ENCODE measurements at places on chromosomes 5 and 9. TPM values are rescaled to one million over a fixed set of nuclear protein-coding genes. Genes with fewer than 3 reads are reported as not detected.

Gene SLC6A7
- not detected for total RNA-seq

Gene ENHO
- total RNA-seq = 0.60 TPM

Gene SPATA31C1
- not detected for total RNA-seq

DNA sequence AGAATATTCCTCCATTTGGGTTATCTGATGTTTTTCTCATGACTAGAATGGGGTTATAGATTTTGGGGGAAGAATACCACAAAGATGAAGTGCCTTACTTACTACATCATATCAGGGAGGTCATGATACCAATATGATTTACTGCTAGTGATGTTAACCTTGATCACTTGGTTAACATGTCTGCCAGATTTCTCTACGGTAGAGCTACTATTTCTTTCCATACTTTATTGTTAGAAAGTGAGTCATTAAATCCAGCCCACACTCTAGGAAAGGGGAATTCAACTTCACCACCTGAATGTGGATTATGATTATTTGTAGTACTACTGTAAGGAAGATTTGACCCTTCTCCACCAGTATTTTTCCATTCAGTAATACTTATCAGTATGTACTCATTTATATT is 64.7 kb downstream of the UBE2R2 start:
- DNase-seq = no peak

GRCh38 chr9:136545692-136545964 is 220 bp downstream of the NOTCH1 start:
- DNase-seq = no peak

DNA sequence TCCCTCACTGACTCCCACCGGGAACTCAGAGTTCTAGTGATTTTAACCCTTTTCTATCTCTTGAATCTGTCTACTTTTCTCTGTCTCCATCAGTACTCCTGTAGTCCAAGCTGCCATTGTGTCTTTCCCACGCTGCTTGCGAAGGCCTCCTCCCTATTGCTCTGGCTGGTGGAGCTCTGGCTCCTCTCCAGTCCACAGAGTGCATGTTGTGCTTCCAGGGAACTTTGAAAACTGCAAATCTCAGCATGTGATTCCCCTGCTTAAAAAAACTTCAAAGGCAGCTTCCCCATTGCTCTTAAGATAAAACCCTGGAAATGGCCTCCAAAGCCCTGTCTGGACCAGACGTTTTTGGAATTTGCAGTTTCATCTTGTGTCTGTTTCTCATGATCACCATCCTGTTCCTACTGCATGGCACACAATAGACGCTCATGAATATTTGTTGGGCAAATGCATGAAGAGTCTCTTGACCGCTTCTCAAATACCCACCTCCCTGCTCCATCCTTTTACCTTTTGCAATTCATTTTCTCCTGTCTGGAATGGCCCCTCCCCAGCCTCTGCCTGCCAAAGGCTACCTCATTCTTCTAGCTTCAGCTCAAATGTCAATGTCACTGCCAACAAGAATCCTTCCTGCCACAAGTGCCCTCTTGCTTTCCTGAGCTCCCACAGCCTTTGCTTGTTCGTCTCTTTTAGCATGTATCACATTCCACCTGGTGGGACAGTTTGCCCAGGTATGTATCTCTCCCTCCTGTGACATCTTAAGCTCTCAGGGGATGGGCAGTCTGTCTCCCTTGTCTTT is 293.2 kb downstream of the ARHGAP26 start:
- no peak for DNase-seq

DNA sequence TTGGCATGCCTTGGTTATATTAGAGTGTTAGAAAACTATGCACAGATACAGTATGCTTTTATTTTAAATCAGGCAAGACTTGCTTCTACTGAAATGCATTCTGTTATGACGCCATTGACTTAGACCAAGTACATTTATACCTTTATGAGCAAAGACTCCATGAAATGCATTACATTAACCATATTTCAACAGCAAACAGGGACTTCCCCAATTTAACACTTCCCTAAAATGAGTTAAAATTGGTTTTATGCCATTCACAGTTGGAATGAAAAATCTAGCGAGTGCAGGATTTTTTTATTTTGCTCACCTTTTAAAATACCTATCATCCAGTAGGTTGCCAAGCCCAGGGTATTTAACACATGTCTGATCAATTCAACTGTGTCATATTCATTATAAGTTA is 272.1 kb upstream of the IZUMO3 start:
- no peak for DNase-seq

DNA sequence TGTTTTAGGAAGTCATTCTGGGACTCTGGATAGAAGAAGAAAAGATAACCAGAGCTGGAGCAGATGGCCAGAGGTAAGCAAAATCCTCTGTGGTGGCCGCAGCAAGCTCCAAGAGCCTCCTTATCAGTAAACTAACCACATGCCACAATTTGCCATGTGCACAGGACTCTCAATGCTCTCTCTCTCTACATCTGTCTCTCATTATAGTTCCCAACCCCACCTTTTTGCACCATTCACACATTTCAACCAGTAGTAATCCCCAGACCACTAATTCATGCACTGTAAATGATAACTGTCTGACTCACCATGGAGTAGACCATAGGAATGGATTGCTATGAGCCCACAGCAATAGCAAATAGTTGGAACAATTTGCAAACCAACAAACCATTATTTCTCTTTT is 526.1 kb downstream of the TLR4 start:
- DNase-seq = no peak

DNA sequence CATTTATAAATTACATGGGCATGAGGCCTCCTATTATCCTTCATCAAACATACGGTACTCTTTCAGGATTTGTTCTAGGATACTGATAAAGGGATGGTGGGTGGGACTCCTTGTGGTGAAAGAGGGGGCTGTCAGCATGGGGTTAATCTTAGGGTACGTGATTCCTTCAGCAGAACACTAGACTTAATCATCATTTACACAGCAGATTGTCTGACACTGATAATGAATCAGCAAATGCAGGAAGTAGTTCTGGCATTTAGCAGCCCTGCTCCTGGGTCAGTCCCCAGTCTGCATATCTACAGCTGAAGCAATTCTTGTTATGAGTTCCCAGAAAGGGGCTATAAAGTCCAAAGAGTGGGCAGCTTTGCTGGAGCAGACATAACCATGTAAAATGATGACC is 384.6 kb downstream of the SPOCK1 start:
- DNase-seq = no peak

- no peak for DNase-seq
These were observed 437.0 kb upstream of the TRPC7 start for GRCh38 chr5:136802383-136802782.

DNA sequence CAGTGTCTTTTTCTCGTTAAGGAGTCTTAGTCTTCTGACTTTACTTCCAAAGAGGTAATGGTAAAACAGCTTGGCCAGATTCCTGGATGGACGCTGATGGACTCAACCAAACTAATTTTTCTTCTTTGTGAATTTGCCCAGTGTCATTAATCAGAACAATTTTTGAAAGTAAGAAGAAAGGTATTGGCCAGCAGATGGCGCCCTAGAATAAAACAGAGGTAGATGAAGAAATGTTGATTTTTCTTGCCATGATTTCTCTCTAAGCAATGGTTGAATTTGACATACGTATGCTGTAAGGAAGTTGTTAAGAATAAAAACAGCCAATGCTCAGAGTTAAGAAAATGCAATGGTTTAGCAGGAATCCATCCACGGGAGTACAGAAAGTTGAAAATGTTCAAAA is 500.0 kb downstream of the DIRAS2 start:
- DNase-seq = peak; percentile 35

DNA sequence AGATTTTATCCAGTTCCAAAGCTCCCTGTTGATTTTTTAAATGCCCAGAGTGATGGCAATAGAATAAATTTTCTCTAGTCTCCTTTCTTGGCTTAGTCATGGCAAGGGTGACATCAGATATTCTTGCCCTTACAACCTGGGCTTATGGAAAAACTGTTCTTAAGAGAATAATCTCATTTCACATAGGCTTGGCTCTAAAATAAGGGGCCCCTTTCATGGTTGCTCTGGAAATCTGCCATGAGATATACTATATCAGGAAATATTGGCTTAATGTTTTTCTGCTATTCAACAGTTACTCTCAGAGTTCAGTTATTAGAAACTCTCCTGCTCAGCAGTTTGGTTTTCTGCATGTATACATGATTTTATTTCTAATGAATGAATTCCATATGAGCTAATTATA is 7.8 kb downstream of the HMHB1 start:
- DNase-seq = no peak

DNA sequence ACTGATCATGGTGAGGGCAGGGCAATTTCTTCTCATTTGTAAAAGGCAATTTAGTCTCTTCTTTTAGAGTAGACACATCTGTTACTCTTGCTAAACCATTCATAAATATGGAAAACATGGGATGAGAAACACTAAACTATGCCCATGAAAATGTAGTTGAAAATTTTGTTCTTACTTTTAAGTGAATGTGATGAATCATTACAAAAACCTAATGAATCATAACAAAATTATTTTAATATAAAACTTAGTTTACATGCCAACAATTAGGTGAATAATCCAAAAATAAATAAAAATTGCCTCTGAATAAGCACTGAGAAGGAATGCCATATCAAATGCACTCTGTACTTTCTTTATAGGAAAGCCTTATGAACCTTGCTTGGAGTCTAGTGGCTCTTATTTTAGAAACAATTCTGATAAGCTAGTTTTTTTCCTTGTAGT is 297.7 kb upstream of the EFNA5 start:
- no peak for DNase-seq

GRCh38 chr9:89642789-89643188 is 38.0 kb downstream of the GADD45G start:
- DNase-seq = no peak

- no peak for DNase-seq
These were observed 13.2 kb upstream of the ADRA1B start for GRCh38 chr5:159903131-159903530.

- no peak for DNase-seq
These were observed 43.3 kb downstream of the NCS1 start for GRCh38 chr9:130215341-130216119.

DNA sequence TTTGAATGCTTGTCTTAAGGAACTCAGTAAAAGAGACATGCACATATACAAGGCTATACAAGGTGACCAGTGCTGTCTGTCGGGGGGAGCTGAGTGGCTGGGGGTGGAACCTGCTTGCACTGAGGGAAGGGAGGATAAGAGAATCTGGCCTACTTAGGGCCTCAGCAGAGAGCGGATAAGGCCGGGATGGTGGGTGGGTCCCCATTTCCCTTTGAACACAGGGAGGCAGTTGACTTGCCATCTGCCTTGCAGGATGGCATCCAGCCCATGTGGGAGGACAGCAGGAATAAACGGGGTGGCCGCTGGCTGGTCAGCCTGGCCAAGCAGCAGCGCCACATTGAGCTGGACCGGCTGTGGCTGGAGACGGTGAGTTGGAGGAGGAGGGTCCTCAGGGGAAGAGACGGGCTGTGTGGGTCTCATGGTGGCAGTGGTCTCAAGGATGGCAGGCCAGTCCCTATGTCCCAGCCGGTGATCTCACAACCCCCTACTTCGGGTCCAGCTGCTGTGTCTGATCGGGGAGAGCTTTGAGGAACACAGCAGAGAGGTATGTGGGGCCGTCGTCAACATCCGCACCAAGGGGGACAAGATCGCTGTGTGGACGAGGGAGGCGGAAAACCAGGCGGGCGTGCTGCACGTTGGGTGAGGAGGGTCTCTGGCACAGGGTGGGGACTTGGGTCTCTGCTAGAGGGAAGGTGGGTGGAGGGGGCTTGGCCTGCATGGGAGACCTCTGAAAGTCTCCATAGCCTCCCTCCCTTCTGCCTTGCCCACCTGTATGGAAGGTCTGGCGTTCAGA is 2.2 kb upstream of the TSPAN17 start:
- no peak for DNase-seq

DNA sequence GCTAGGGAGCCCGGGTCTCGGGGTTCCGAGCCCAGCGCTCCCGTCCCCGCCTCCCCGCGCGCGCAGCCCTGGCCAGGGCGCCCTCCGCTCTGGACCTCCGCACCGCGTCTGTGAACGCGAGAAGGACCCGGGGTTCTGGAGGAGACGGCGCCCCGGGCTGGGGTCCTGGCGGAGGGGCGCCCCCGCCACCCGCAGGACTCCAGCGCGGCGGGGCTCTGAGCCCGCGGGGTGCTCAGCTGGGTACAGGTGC is 431 bp downstream of the TMOD1 start:
- no peak for DNase-seq

GRCh38 chr9:129938291-129938979 is 103.2 kb downstream of the USP20 start:
- DNase-seq = no peak

DNA sequence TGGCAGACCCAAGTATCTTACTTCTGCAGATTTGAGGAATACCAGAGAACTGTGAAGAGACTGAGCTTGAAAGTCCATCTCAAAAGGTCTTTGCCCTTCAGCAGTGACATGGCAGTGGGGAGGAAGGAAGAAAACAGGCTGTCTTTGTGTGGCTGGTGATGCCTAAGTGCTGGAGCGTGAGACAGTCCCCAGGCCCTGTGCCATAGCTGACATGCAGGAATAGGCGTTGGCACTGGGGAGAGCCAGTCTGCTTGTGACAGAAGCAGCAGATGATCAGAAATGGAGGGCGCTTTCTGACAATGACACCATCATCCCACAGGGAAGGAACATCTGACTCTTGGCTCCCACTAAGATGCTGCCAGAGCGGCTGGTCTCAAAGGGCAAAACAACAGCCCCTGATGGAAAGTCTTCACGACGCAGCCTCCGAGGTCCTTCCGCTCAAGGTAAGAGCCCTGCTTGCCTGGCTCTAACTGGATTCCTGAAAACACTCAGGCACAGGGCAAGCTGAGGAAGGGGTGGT is 15.5 kb upstream of the GLRX start:
- DNase-seq = no peak

DNA sequence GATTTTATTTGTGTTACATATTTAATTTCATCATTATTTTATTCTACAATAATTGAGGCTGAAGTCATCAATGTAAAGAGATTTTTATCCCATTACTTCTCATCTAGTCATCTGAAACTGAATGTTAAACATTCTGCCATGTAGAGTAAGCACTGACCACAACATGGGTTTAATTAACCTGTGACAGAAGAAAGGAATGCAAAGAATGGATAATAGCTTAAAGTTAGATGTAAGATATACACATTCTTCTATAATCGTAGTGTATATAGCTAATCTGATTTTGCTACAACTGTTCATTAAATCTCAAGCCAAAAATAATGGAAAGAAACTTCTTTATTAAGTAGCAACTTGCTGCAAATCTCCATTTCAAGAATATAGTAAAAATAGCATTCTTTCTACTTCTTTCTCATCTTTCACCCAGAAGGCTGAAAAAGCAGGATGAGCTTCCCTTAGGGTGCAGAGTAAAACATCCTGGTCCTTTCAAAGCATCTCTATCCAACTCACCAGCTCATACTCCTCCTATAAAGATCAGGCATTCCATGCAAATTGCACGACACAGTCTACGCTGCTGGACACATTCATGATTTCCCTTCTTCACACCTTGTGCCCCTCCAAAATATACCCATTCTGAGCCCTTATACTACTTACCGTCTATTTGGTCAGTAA is 115.2 kb downstream of the EFNA5 start:
- DNase-seq = no peak

DNA sequence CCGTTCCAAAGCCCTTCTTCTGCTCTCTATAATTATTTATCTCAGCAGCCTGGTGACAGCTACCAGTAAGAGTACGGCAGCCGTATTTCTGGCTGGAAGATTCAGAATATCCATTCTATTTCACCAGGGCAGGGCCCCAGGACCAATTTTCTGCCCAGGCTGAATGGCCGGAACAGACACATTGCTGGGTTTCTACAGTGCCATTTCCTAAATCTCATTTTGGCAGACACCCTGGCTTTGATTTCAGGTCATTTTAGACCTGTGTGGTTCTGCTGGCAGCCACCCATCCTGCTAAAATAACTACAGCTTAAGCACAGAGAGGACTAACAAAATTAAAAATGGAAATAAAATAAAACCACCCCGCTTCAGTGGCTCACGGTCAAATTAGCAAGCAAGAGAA is 95.0 kb downstream of the CRB2 start:
- DNase-seq = no peak

- DNase-seq = peak; percentile 27
These were observed 104.0 kb upstream of the DMRTA1 start for GRCh38 chr9:22342491-22343217.

Data from HepG2 (cell line).